ENCODE measurements at places on chromosomes 11 and 22.

- DNase-seq = no peak
Measured at GRCh38 chr11:111336582-111337256, 38.4 kb downstream of the POU2AF3 start.

GRCh38 chr11:33368931-33369330 is 111.8 kb downstream of the HIPK3 start:
- no peak for DNase-seq

DNA sequence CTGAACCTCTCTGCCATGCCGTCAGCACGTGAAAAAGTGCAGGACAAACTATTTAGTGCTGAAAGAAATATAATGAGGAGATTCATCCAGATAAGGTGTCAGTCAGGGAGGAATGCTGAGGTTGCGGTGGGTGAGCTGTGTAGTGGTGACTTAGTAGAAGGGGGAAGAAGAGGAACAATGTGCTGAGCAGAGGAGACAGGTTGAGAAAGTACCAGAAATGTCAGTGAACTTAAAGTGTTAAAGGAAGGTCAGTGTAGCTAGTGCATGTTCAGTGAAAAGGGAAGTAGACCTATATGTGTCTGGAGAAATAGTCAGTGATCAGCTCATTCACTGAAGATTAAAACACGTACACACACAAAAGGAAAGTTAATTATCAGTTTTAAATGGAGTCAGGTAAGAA is 237.6 kb upstream of the CCDC179 start:
- DNase-seq = no peak

DNA sequence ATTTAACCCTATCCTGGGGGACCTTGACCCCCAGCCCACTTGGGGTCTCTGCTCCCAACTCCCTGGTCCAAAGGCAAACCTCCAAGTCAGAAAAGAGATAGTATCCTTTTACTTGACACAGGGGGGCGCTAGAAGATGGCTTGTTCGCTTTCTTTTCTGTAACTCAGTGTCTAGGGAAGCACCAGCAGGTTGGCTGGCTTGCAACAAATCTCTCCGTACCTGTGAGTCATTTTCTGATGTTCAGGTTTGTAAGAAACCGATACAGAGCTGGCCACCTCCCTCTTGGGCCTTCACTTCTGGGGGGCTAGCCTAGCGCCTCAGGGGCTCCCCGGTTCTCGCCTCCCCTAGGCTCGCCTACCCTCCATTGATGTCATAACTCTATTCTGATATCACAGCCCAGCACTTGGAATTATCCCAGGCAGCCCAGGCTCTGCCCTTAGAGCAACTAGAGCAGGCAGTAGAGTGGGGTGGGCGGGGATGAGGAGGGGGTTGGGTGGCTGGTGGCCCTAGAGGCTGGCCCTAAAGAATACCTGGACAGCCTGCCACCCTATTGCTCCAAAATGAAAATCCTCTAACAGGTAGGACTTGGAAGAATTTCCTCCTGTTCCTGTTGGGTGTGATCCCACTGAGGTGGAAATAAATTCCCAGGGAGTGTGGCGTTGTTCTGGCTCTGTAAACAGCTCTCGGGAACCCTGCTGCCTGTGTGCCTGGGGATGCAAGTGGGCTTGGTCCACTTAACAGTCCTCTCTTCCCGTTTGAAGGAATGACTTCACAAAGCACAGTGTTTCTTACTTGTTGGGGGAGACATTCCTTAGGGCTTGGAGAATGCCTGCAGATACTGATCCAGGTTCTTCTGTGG is 69.4 kb downstream of the OSBP2 start:
- peak; percentile 47 for DNase-seq

Measured in stimulated activated CD4-positive, alpha-beta T cell treated with anti-CD3 and anti-CD28 coated beads, Interleukin-2, amount 100 ng/mL, for 4 hours (primary cell).